RPMI8226 (cell line): ENCODE measurements at places on chromosomes 13 and 19.

DNA sequence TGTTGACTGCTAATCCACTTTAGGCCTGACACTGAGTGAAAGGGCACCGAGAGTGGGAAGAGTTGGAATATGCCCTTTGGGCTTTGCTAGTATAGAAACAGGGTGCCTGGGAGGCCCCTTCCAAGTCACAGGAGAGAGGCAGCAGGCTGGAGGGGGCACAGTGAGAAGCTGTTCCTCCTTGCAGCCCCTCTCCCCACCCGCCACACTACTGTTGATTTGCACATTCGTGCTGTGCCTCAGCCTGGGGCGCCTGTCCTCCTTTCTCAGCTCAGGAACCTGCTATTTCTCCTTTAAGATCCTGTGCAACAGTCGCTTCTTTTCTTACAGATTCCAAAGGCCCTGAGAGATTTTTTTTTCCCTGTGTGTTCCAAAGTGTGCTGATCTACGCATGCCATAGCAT, 2.8 kb upstream of the B3GLCT start:
- no peak for DNase-seq

DNA sequence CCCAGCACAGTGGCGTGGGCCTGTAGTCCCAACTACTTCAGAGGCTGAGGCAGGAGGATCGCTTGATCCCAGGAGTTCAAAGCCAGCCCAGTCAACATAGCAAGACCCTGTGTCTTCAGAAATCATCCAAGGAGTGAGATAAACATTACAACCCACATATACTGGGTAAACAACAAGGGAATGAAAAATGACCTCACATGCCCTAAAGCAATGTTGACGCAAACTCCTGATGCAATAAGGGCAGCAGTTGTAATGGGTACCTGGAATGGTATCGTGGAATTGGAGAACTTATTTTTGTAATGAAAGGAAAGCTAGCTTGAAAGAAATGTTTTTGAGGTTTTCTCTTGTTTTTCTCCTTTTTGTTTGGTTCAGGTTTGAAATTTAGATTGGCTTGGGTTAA, 24.5 kb upstream of the LGALS16 start:
- no peak for DNase-seq

GRCh38 chr13:44825953-44826352, 163.3 kb downstream of the NUFIP1 start:
- DNase-seq = no peak

GRCh38 chr13:47216176-47216822, 319.4 kb upstream of the HTR2A start:
- no peak for DNase-seq

DNA sequence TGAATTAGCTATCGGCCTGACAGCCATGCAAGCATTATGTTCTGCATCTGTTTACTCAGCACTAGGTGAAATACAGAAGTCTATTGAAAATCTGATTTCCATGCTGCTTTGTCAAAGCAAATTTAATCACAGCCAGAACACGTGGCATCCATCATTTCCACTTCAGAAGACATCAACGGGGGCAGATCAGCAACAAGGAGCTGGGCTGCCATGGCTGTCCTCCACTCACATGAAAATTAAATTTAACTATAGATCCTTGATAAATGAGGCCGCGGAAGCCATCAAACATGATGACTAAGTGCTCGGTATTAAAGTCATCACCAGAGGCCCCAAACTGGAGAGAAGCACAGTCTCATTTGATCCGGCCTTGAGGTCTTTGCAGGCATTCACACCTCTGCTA, 443.5 kb downstream of the HS6ST3 start:
- DNase-seq = no peak

GRCh38 chr13:35630551-35631275, 154.2 kb upstream of the MAB21L1 start:
- DNase-seq = peak; percentile 25

- DNase-seq = peak; percentile 74
Observed at GRCh38 chr19:17406887-17407196, 1.4 kb upstream of the BST2 start.

GRCh38 chr19:34298891-34299520, 44.7 kb downstream of the GARRE1 start:
- no peak for DNase-seq

DNA sequence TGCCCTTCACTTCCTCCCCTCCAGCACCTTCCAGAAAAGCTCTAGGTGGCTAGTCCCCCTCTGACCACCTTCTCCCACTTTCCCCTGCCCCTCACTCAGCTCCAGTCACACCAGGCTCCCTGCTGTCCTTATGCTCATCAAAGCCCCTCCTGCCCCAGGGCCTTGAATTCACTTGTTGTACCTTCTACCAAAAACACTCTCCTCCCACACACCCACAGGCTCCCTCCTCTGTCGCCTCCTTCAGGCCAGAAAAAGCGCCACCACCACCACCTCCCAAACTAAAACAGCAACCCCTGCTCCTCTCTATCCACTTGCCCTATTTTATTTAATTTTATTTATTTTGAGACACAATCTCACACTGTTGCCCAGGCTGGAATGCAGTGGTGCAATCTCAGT, 4.8 kb upstream of the CEACAM16 start:
- DNase-seq = no peak

GRCh38 chr19:33456076-33456844, 65.3 kb downstream of the PEPD start:
- no peak for DNase-seq

GRCh38 chr13:87554045-87554444, 117.1 kb upstream of the SLITRK5 start:
- no peak for DNase-seq

- DNase-seq = no peak
Observed at GRCh38 chr19:48807590-48808308, 3.1 kb downstream of the BCAT2 start.

DNA sequence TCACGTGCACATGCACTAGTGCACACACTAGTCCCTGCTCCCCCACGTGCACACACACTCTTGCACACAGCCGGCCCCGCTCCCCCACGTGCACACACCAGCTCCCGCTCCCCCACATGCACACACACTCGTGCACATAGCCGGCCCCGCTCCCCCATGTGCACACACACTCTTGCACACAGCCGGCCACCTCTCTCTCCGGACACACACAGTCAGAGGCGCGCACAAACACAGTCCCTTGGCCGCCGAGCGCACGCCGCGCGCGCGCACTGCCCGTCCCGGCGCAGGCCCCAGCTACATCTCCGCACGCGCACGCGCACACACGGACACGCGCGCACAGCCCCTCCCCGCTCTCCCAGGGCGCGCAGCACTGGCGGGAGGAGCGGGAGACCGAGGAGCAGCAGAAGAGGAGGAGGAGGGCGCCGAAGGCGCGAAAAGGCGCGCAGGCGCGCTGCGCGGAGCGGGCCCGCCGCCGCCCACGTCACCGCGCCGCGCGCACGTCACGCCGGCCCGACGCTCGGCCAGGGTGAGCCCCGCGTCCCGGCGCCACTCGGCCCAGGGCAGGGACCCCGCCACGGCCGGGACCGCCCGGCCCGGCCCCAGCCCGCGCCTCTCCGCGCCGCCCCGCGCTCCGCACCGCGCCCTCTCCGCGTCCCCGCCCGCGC, at the start of gene TFDP1:
Gene TFDP1 (plus strand): TSS at position 549 of the 665 bp plus-strand sequence. CDS start 1,085 bp downstream, outside the sequence.
- peak; percentile 90 for DNase-seq

- no peak for DNase-seq
Observed at GRCh38 chr13:64446372-64446771, 2783.8 kb downstream of the PCDH9 start.

DNA sequence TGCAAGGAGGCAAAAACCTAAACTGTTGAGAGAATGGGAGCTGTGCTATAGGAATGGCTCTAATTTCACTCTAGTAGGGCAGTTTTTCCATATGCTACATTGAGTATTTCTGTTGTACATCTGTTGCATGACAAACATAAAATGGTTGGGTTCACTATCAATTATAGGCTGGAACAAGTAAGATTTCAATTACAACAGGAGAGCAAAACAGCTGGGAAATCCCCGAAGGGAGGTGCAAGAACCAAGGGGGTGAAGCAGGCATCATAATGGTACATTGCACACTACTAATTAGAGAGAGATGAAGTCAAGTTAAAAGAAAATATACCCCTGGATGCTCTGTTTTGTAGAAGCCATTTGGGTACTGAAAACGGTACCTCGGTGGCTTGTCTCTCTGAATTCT, 389.5 kb downstream of the PCDH9 start:
- no peak for DNase-seq

DNA sequence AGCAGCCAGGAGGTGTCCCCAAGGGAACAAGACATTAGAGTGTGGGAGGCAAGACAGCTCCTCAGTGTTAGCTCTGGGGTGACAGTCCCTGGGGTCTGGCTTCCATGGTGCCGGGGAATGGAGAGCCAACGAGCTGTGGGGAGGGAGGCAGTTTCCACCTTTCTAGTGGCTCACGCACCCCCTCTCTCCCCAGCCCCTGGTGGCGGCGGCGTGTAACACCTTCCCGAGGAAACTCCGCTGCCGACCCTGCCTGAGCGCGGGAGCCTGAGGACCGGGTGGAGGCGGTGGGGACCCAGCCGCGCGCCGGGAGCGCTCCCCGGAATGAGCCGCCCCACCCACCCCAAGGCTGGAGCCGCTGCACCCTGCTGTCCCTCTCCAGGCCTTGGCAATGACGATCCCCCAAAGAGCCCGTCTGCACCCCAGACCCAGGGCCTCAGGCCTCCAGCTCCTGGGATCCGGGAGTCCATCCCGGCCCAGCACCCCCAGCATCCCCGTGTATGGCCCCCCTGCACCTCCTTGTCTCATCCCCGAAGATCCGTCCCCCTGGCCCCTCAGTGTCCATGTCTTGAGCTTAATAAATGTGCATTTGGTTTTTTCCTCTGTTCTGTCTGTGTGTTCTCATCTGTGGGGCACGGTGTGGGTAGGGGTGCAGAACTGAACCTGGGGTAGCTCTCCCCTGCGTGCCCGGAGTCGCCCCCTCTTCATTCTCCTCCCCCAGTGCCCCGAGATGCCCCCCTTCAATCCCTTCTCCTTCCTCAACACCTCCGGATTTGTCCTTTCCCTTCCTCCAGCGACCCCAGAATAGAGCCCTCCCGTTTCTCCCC, 622 bp upstream of the FXYD5 start:
- DNase-seq = peak; percentile 64

GRCh38 chr19:50514346-50515167, 844 bp upstream of the ASPDH start:
- DNase-seq = no peak

DNA sequence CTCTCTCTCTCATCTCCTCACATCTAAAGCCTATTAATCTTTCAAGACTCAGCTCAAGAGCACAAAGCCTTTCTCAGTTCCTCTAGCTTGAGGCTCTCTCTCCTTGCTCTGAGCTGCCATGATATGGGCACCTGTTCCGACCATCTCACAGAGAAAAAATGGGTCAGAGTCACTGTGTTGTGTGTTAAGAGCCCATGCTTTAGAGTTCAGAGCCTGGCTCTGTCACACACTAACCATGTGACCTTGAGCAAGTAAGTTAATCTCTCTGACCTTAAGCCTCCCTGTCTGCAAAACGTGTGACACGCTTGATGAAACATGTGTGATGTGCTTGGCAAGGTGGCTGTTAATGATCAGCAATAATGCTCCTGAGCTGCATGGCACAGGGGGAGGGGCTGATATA, 245.2 kb downstream of the DLEU7 start:
- no peak for DNase-seq

- DNase-seq = no peak
Observed at GRCh38 chr13:26446751-26447150, 110.7 kb upstream of the WASF3 start.

DNA sequence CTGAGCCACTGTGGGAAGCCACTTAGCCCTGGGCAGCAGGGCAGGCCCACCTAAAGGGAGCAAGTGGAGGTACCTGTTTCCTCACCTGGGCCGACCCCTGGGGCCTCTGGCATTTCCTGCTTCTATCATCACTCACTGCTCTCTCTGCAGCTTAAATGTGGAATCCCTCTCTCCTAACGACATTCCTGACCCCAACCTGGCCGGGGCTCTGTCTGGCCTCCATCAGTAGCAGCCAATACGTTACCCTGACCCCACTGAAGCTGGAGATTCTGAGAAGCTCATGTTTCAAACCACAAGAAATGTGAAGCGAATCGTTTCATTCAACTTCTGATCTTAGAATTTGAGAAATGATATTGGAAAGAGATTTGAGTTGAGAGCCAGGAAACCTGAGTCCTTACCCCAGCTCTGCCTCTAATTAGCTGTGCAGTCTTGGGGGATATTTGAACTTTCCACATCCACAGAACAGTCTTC, 39.9 kb downstream of the DOCK9 start:
- DNase-seq = no peak

- peak; percentile 87 for DNase-seq
Observed at GRCh38 chr19:3687774-3688706, 12.2 kb downstream of the PIP5K1C start.

DNA sequence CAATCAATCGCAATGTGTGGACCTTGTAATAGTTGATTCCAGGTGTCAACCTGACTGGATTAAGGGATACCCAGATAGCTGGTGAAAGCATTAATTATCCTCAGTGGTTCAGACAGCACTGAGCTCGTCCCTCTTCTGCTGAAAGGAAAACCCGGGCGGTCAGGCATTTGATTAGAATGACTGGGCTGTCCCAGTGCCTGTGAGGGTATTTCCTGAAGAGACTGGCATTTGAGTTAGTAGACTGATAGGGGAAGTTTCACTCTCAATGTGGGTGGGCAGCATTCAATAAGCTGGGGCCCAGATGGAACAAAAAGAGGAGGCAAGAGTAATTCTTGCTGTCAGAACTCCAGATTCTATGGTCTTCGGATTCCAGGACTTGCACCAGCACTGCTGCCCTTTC, 31.9 kb downstream of the KPNA3 start:
- no peak for DNase-seq

DNA sequence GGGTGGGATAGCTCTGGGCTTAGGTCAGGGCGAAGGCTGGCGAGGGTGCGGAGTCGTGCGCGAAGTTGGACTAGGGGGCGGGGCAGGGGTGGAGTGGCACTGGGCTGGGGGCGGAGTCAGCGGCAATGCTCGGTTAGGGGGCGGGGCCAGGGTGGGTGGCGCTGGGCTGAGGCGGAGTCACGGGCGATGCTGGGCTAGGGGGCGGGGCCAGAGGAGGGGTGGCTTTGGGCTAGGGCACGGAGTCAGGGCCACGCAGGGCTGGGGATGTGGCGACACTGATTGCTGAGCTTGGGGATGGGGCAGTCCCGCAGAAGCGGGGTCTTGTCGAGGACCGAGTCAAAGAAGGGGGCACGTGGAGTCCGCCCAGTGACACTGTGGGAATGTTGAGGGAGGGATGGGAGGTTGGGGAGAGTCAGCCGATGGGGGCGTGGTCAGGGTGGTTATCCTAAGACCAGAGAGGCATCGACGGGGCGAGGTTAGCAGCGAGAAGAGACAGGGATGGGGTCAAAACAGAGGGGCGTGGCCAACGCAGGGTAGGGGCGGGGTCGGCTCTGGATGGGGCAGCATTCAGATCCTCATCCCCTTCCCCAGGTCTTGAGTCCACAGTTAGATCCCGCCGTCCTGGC, 8.7 kb downstream of the HOMER3 start:
- DNase-seq = peak; percentile 47

DNA sequence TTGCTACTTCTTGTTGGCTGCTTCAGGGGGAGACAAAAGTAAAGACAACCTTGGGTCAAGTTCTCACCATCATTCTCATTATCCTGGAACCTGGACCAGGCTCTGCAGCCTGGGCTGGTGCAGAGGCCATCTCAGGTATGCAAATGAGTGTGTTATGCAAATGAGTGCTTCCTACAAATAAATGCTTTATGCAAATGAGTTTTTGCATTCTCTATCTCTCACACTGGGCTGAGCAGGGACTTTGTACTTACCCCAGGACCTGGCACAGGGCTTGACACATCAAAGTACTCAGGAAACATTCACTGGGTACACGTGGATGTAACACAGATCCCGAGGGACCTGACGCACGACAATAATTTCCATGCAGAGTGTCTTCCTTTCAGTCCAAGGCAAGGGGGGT, 103.0 kb downstream of the DNAJC15 start:
- no peak for DNase-seq

- DNase-seq = no peak
Observed at GRCh38 chr13:93752541-93752940, 525.9 kb downstream of the GPC6 start.
